ENCODE measurements at places on chromosomes 5 and 9.

- DNase-seq, result no peak
Measured at GRCh38 chr5:133853646-133854365, 114.6 kb downstream of the C5orf15 start.

GRCh38 chr9:36835271-36835996 lies 198.6 kb downstream of the PAX5 start:
- no peak for DNase-seq

DNA sequence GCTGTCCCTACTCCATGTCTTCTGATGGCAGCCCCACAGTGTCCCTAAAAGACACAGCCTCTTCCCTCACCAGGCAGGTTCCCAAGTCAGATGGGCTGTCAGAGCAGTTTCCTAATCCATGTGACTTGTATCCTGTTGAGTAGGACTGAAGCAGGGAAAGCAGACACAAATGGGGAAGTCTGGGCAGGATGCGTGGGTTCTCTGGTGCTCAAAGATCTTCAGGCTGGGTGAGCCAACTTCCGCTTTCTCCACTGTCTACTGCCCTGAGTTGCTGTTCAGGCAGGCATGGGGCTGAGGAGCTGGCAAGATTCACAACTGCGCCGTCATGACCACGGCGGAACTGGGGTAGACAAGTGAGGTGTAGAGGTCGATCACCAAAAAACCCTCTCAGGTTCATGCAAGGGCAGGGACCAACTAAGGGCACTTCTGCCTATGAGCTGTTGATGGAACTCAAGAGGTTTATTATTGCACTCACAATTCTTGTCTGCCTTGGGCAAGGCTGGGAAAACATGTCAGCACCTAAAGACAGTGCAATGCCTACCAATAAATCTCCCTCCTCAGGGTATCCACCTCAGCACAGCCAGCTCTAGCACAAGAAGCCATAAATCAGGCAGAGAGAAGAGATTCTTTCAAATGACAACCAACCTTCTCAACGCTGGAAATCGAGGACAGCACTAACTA lies 83.4 kb downstream of the RAPGEF1 start:
- no peak for DNase-seq

DNA sequence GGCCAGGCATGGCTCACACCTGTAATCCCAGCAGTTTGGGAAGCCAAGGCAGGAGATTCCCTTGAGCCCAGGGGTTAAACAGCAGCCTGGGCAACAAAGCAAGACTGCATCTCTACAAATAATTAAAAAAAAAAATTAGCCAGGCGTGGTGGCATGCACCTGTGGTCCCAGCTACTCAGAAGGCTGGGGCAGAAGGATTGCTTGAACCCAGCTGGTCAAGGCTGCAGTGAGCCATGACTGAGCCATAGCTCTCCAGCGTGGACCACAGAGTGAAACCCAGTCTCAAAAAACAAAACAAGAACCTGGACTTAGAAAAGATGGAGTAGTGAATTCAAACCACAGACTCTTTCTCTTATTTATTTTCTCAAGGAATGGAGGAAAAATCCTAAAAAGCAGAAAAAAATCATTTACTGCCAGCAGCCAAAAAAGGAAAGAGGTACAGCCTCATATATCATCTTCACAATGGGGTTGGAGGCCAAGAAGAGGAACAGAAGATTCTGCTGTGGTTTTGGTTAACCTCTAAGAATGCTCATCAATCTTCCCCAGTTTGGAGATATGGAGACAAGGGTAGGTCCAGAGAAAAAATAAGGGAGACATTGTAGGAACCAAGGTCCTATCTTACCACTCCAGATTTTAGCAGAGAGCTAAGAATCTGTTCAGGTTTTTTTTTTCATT lies 40.0 kb upstream of the MYO10 start:
- no peak for DNase-seq
